ENCODE measurements at places on chromosomes 16 and 17.

GRCh38 chr16:88500255-88500661, 47.2 kb downstream of the ZFPM1 start:
- no peak for DNase-seq

DNA sequence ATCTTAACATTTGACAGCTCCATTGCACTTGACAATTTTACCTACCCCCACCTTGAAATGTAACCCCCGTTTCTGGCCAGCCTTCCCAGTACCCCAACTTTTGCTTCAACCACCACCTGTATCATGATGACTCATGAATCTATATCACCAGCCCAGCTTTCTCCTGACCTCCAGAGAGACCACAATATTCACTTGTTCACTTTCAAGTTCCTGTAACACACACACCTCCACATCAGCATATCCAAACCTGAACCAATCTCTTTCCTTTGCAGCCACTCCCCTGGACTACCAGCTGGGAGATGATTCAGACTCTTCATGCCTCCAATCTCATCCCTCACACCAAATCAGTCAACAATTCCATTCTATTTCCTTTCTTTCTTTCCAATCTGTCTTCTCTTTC, 8.0 kb downstream of the SMG6 start:
- no peak for DNase-seq

- DNase-seq = no peak
Observed at GRCh38 chr17:74369221-74369620, 1.9 kb downstream of the GPR142 start.

DNA sequence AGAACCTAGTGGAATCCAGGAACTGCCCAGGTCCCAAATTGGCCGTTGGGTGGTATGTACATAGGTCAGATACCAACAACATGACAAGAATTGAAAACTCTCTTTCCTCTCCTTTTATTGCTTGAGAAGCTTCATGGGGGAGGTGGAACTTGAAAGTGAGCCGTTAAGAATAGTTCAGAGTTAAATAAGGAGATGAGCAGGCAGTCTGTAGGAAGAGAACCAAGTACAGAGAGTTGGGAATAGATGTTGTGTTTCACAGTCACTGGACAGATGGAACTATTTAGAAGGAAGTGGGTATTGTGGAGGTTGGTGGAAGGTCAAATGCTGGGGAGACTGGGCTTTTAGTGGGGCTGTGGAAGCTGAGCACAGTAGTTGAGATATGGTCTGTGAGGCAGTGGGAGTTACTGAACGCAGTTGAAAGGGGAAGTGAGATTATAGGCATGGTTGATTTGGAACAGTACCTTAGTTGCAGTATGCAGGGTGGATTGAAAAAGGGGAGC, 26.4 kb downstream of the ARHGAP44 start:
- DNase-seq = no peak

DNA sequence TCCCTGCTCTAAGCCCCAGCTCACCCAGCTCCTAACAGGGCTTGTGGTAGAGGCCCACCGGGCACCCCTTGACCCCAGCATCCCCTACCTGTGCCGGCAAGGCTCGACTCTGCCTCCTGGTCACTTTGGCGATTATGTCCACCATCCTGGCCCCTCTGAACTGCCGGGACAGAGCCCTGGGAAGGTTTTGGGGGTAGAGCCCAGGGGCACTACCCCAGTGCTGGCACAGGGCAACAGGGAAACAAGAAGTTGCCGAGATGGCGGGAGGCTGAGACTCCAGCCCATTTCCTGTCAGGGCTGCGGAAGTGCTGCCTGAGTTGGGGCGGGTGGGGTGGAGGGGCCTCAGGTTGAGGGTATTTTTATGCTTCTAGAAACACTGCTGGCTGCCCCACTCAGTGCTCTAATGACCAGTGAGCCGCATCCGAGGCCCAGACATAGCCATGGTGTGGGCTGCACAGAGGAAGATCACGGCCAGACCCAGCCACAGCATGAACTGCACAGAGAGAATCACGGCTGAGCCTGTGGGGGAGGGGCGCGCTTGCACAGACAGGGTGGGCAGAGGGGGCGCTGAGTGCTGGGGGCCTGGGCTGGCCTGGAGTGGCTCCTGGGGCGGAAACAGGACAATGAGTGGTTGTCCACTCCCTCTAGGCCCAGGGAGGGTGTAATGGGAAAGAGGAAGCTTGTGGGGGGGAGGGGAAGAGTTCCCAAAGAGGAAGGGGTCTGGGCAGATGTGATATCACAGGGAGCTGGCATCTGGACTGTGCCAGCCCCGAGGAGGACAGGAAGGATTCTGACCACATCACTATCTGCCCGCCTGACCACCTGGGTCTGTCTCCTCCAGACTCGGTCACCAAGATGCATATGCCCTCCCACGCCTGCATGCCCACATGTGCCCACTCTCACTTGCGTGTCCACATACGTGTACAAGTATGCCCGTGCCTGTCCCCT, 22.3 kb downstream of the ARHGAP27 start:
- DNase-seq = no peak

DNA sequence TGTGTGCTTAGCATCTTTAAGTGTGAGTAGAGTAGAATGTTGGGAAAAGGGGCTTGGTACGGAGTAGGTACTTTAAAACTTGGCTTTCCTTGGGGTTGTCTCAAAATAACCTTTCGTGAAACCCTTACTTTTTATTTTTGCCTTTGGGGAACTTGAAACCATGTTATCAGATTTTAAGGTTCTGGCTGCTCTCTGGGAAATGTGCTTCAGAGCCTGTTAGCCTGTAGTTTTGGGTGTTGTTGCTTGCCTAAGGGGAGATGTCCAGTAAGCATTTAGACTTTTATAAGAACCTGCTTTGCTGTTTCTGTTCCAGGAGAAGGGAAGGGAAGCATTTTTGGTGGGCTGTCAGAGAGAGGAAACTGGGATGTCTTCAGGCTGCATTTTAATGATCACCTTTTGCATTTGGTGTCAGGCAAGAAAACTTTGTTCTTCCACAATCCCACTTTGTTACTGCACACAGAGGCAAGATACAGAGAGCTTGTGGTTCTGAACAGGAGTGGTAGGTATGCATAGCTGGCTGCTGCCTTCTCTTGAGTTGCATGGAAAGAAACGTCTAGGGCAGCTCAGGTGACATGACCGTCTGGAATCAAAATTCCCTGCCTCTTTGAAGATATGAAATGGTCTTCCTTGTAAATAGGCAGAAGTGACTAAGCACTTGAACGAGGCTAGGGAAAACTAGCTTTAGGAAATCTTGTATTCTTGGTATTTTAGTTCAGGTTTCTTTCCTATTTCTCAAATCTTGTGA, 1.7 kb downstream of the RABEP1 start:
- DNase-seq = no peak

DNA sequence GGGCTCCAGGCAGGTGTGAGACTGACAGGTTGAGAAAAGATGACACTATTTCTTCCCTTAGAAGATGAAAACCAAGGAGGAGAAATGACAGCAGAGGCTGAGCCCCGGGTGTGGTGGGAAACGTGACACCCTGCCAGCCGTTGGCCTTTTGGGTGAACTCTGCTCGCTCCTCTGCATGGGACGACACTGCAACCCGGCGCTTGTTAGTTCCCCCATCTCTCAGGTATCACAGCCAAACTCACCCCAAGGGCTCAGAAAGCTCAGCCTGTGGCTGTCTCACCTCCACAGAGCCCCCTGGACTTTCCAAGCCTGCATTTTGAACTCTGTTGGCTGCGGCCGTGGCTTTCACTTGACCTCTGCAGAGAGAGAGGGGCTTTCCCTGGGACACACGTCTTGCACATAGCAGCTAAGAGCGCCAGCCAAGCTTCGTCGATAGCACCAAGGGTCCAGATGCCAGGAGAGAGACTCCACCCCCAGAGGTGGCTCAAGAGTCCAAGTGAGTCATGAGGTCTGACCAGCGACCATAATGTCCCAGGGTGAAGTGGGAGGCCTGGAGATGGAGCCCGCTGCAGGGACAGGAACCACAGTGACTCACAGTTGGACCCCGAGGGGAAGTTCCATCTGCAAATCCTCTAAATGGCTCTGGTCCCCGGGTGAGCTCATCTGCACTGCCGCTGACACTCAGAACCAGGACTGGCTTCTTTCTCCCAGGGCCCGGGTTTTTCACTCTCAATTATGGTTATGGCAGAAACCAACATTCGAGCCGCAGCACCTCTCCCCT, 301.9 kb downstream of the SOX9 start:
- DNase-seq = peak; percentile 100

DNA sequence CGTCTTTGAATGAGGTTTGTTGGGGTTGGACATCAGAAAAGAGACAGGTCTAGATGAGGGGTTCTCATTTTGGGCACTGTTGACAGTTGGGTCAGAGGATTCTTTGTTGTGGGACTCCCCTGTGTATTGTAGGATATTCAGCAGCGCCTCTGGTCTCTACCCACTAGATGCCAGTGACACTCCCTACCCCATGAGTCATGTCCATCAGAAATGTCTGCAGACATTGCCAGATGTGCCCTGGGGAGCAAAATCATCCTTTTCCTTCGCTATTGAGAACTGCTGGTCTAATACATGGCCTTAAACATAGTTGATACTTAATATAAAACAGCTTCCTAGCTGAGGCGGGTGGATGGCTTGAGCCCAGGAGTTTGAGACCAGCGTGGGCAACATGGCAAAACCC, 3.1 kb downstream of the ABAT start:
- peak; percentile 76 for DNase-seq

Data from RPMI7951 (cell line).